8988T (cell line): ENCODE measurements at places on chromosomes 13 and 19.

GRCh38 chr19:5091018-5091683, 122.2 kb downstream of the KDM4B start:
- DNase-seq, result no peak

DNA sequence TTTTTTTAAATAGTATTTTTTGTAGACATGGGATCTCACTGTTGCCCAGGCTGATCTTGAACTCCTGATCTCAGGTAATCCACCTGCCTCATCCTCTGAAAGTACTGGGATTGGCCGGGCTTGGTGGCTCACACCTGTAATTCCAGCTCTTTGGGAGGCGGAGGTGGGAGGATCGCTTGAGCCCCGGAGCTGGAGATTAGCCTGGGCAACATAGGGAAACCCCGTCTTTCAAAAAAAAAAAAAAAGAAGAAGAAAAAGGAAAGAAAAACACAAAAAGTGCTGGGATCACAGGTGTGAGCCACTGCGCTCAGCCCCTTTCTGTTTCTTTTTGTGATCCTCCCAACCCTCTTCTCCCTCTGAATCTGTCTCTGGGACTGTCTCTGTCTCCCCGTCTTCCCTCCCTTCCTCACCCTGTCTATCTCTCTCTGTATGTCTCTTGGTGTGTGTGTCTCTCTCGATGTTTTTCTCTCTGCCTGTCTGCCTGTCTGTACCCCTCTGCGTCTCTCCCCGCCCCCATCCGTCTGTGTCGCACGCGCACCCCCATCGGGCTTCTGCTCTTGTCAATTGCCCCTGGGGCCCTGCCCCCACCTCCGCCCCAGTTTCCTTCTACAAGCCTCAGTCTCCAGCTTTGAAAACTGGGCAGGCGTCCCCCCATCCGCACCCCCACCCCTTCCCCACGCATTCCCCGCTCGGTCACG, 540 bp upstream of the ZFP36 start:
- no peak for DNase-seq

- DNase-seq, result no peak
Observed at GRCh38 chr19:45280471-45280961, 29.4 kb downstream of the MARK4 start.

DNA sequence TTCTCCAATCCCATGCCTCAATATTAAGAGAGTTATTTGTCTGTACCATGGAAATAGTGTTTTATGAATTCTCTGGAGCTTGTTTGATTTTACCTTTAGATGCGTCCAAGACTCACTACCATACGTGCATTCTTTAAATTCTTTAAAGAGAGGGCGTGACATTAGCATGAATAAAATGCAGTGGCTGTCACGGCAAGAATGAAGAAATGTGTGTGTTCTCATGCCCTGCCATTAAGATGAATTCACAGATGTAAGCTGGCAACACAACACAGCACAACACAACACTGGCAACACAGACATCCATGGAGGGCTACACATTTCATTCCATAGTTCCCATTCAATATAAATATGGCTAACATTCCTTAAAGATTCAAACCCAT, 213.4 kb downstream of the ENOX1 start:
- DNase-seq, result no peak

- DNase-seq, result no peak
Observed at GRCh38 chr19:39845172-39845571, 1.0 kb downstream of the FBL start.

DNA sequence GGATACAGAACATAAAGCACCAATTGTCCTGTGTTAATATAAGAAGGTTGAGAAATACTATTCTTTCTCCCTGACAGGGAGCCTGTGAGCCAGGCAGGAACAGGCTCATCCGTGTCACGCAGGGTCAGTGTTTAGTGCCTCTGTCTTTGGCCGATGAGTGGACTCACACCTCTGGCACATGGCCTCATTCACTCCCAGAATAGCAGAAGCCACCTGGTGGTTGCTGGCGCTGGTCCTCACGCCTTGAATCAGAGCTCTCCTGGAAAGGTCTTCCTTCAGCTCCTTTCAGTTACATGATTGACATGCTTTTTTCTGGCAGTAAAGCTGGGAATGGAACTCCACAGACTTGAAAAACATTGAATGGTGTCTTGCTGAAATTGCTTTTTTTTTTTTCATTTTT, 28.1 kb upstream of the SIAH3 start:
- no peak for DNase-seq

GRCh38 chr19:37172368-37173366, at the start of gene ZNF585A:
Gene ZNF585A (minus strand): TSS chr19:37172695. CDS start chr19:37169910, 2,785 bp downstream.
- DNase-seq, result peak; percentile 61

DNA sequence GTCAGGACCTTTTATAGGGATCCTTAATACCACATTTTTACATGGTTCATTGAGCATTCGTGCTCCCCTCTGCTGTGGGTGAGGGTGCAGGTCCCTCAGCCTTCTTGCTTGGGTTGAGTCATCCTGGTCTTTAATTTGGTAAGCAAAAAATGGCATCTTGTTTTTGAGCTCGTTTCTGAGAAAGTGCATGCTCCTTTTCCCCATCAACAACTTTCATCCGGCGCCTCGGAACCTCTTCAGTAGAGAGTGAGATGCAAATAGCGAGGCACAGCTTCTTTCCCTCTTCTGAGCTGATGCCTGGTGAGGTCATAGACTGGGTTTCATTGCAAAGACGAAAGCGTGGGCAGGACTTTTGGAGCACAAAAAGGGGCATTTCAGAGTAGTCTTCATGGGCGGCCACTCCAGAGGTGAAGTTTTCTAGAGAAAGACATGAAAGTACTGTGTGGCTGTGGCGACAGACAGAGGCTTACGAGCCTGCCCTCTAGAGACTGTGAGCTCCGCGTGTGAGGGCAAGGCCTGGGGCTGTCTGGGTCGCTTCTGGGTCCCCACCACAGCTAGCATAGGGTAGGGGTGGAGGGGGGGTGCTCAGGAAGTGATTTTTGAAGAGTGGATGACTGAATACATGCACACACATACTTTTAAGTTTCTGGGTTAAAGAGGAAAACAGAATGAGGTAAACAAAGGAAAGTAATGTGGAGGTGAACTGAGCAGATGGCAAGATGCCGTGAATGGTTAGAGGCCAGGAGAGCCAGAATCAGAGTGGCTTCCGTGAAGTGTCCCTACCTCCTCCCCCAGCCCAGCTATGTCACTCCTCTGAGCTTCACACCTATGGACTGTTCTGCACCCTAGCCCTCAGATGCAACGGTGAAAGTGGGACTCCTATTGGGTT, 44.3 kb downstream of the BBC3 start:
- no peak for DNase-seq

- DNase-seq, result no peak
Observed at GRCh38 chr19:48480558-48481500, 11.7 kb downstream of the CYTH2 start.

DNA sequence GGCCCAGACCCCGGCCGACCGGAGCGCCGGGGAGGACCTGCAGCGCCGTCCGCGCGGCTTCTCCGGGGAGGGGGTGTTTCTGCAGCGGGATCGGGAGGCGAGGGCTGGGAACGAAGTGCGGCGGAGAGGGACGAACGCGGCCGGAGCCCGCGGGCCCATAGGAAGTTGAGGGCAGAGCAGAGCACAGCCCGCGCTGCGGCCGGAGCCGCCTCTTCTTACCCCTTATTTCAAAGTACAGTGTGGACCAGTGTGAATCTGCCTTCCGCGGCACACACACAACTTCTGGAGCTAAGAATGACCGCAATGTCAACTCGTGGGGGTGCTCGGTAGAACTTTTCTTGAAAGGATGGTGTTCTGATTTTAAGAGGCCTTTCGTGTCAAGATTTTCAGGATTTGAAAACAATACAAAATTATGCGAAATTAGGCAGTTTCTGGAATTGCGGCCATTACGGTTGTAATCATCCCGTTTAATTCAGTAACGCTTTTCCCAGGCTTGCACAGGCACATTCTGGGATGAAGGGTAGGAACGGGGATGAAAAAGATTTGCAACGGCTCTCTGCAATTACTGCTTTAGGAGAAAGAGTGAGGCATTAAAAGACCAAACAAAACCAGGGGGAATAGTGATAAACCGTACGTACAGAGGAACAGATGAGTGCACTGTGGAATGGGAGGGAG, 821 bp downstream of the TDRD3 start:
- peak; percentile 49 for DNase-seq

DNA sequence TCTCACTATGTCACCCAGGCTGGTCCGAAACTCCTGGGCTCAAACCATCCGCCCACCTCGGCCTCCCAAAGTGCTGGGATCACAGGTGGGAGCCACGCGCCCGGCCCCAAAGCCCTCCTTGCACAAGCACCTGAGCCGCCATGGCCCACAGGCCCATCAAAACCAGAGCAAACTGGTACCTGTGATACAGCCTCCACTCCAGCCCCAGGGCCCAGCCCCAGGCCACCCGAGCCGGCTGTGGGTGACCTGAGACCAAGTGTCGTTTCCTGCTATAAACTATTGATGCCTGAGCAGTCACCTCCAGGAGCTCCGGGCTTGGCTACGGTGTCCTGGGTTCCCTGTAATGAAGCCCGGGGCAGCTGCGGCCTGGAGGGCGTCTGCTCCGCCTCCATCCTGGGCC, 9.7 kb upstream of the PTBP1 start:
- DNase-seq, result no peak

GRCh38 chr19:374183-374885, 29.7 kb upstream of the MIER2 start:
- no peak for DNase-seq

GRCh38 chr19:6745965-6746364, 6.5 kb downstream of the TRIP10 start:
- DNase-seq, result no peak
